Activated CD4-positive, alpha-beta T cell treated with anti-CD3 and anti-CD28 coated beads, Interleukin-2, amount 50 U/mL, for 48 hours (primary cell): ENCODE measurements at places on chromosomes 7 and 10.

DNA sequence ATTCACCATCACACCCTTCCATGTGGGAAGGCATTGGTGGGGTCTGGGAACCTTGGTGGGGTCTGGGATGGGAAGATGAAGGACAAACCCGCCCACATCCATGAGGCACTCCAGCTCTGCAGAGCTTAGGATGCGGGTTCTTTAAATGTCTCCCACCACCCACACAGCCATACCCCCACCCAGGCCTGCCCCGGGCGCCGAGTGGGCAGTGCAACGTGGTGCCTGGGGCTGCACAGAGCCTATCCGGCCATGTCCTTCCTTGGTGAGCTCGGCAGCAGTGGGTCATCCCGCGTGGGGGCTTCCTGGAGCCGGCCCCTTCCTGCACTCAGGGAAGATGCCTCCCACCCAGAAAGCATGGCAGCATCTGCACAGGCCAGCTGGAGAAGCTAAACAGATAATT lies 163.5 kb upstream of the TCERG1L start:
- DNase-seq = no peak

GRCh38 chr7:131052285-131052904 lies 275.3 kb upstream of the MKLN1 start:
- no peak for DNase-seq

- no peak for DNase-seq
Measured at GRCh38 chr10:61588770-61589211, 73.9 kb upstream of the CABCOCO1 start.

DNA sequence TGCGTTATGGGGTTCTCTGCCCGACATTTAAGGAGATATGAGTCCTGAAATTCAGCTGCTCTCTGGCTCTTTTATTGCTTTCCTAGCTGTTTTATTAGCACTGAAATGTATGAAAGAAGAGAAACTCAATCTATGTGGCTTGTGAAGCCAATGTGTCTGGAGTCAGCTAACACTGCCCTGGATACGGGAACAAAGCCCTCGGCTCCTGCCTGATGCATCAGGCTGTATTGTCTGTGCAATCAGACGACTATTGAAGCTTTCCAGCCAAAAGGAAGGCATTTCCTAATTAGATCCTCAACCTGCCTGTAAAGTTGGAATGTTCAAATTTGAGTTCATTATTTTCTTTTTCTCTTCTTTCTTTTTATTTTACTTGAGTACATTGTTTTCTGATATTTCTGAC lies 22.0 kb upstream of the TM9SF3 start:
- no peak for DNase-seq

DNA sequence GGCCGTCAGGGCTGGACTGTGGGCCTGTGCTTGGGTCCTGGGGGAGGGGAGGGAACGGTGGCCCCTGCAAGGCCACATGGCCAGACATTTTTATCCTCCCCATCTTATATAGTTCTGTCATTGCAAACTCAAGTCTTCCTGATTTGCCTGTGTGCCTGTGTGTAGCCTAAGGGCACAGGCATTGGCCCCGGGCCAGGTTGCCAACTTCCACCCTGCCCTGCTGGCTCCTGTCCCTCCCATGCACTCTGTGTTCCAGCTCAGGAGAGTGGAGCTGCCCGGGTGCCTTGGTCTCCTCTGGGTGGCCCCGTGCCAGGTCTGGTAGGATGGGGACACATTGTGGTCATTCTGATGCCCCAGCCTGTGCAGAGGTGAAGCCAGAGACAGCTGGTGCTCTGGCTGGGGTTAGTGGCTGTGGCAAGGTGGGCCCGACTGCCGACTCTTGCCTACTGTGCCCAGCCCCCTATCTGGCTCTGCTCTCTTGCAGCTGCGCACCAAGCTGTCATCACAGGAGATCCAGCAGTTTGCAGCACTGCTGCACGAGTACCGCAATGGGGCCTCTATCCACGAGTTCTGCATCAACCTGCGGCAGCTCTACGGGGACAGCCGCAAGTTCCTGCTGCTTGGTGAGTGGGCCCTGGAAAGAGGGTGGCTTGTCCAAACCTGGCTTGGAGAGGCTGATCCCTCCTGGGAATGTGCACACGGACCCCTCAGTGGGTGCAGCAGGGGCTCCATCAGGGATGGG lies 14.8 kb downstream of the NACAD start:
- DNase-seq = no peak

- DNase-seq = no peak
Measured at GRCh38 chr7:17611611-17612010, 313.2 kb downstream of the AHR start.

DNA sequence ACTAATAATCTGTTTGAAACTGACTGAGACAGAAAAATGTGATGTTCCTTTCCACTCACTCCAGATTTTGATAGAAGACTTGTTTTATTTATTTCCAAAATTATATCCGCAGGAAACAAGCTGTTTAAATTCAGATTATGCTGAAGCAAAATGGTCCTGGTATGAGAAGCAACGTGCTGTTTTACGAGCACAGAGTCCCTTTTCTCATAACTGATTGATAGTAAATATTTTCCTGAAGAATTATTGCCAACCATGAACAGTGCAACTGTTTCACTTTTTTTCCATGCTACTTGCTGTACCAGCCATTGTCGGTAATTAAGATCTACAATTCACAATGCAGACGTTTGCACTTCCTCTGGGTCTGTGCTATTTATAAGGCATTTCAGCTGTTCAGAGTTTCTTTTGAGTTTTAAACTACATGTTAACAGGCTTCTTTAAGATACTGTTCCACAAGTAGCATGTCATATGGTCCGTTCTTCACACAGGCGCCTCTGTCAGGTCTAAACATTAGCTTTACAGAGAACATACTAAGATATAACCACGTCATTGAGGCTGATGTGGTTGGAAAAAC lies 103.8 kb downstream of the POLL start:
- no peak for DNase-seq

DNA sequence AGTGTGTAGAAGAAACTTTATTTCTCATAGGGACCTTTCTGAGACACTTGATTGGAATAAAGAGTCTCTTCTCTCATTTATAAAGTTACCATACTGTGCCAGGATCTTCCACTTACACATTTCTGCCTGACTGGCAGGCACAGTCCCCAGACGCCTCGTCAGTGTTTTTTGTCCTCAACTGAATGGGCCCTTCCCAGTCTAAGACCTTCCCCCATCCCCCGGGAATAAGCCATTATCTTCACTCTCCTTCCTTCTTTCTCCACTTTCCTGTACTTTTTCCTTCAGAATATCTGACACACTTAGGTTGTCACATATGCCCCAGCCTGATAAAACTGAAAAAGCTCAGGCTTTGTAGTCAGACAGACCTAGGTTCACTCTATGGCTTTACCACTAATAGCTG lies 35.3 kb upstream of the KCNIP2 start:
- DNase-seq = no peak

DNA sequence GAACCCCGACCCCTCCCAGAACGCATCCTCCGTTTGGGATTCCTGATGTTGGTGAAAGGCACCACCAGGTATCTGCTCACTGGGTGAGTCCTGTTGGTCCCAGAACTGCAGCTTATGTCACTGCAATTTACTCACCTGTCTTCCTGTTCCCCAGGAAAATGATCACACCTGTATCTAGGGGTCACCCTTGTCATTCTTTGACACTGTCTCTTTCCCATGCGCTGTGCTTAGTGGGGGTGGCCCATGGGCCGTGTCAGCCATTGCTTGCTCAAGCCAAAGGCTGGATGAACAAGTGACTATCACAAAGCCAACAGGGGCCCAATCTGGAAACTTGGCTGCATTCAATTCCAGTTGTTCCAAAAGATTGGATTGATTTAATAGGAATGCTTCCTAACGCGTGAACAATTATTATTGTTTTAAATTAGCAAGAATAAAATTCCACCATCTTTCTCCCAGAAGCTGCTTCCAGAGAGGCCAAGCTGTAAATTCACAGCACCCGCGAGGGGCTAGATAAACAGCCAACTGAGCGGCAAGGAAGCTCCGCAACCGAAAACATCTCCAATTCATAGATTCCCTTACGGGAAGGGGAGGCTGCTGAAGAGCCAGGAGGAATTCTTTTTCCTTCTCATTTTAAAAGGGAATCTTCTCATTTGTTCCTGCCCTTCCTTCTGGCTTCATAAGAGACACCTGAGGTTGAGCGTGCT lies 134.8 kb upstream of the ZMIZ1 start:
- no peak for DNase-seq

GRCh38 chr7:132049462-132050304 lies 493.3 kb upstream of the PODXL start:
- peak; percentile 51 for DNase-seq

- DNase-seq = no peak
Measured at GRCh38 chr7:105480931-105481330, 41.1 kb downstream of the PUS7 start.

- DNase-seq = no peak
Measured at GRCh38 chr10:131095313-131095580, 216.3 kb downstream of the TCERG1L start.

DNA sequence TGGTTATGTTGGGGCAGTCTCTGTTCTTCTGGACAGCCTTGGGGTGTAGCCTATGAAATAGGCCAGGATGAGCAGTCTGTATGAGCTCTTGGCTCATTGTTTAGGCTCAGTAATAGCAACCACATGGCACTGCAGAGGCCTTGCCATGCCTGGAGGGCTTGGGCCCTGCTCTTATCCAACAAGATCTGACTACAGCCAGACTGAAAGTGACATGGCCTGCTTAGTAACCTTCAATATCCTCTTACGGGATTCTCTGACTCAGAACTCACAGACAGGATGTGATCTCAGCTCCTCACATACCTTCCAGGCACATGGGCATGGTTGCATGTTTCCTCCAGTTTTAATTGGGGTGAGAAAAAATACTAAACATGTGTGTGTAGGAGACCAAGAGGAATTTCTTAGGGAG lies 289.3 kb downstream of the PTEN start:
- DNase-seq = peak; percentile 59

DNA sequence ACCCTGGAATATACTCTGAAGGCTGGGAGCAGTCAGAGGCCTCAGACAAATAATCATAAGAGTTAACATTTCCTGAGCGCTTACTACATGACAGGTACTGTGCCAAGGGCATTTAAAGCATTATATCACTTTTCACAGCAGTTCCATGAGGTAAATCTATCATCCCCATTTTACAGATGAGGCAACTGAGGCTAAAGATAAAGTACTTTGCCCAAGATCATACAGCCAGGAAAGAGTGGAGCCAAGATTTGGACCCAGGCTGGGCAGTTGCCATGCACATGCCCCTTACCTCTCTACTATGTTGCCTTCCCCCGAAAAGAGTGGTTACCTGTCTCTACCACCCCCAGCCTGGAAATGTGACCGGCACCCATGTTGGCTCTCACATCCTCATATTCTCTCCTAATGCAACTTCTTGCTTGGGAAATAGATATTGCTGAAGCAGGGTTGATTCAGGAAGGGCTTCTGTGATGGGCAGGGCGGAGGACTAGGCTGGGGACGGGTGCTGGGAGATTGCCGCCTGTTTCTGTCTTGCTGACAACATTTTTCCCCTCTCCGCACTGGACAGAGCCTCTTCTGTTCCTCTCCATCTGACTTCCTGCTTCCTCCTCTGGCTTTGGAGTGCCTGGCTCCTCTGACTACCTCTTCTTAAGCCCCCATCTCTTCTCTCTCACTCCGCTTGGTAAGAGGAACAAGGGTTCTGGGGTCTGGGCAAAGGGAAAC lies 13.8 kb downstream of the SMO start:
- no peak for DNase-seq

DNA sequence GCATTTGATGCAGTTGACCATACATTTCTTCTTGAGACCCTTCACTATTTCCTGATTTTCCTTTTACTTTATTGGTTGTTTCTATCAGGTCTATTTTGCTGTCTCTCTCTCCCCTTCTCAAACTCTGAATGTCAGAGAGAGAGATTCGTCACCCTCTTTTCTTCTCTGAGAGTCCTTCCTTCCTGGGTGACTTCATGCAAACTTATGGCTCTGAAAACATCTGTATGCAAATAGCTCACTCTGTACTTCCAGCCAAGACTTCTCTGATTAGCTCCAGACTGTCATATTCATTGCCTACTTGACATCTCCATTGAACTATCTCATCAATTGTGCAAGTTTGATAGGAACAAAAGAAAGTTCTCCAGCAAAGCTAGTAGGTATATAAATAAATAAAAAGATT lies 191.7 kb upstream of the KLF6 start:
- no peak for DNase-seq

DNA sequence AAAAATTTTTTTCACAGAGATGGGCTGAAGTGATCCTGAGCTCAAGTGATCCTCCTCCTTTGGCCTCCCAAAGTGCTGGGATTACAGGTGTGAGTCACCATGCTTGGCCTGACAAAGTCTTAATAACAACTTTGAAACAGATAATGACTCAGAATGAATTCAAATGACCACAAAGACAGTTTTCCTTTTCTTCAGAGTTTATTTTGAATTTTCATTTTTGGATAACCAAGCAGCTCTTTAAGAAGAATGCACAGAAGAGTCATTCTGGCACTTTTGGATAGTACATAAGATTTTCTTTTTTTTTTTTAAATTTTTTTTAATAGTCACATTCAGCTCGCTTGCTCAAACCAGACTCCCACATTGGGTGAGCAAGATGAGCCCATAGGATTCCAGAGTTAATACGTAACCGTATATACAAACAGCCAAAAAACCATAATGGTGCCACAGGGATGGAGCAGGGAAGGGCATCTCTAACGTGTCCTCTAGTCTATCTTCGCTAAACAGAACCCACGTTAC lies 43.0 kb upstream of the NMT2 start:
- DNase-seq = no peak

DNA sequence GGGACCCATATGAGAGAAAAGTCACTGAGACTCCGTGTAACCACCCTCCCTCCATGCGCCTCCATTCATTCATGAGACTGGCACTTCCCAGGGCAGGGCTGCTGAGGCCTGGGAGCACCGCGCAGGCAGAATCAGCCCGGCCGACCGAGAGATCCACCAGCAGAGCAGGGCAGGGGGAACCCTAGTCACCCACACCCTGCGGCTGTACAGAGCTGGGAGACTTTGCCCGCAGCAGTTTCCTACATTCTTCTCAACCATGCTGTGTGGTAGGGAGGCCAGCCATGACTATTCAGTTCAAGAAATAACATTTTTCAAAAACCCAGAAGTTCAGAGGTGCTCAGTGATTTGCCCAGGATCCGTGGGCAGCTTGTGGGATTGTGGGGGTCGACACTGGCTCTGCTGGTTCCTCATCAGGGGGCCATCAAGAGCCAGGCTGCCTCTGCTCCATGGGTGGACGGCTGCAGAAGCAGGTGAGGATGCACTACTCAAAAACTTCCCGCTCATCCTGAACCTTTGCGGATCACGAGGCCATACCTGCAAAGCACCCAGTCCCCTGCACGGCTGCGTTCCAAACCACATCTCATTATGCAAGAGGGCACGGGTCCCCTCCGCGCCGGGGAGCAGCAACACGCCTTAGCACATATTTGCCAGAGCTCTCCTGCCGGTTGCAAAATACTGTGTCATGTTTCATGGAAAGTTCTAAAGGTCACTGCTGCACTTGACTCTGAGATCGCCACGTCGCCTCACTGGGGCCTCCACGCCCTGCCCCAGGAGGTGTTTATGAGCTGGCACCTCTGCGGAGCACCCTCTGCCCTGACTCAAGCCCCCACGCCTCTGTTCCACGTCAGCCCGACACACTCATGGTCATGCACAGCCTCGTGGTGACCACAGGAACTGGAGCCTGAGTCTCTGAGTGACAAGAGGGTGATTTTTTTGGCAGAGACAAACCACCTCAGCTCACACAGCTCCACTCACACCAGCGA lies 132.0 kb downstream of the PRKAG2 start:
- peak; percentile 63 for DNase-seq
